Left ventricle myocardium inferior (tissue), 1 donor: ENCODE measurements at places on chromosomes 13 and 19.
A peak's percentile ranks its signal among the peaks of the same experiment; 100 is the strongest.

- no peak for DNase-seq
These were observed 12.8 kb downstream of the MEDAG start for GRCh38 chr13:30918662-30919405.

DNA sequence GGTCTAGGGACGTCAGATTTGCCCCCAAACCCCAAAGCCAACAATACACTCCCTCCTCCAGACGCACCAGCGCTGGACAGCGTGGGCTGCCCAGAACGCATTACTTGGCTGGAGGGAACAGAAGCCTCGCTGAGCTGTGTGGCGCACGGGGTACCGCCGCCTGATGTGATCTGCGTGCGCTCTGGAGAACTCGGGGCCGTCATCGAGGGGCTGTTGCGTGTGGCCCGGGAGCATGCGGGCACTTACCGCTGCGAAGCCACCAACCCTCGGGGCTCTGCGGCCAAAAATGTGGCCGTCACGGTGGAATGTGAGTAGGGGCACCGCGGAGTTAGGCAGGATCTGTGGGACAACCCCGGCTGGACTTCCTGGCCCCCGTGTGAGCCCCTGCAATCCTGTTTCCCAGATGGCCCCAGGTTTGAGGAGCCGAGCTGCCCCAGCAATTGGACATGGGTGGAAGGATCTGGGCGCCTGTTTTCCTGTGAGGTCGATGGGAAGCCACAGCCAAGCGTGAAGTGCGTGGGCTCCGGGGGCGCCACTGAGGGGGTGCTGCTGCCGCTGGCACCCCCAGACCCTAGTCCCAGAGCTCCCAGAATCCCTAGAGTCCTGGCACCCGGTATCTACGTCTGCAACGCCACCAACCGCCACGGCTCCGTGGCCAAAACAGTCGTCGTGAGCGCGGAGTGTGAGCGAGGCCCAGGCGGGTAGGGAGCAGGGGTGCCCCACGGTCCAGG is 4.0 kb downstream of the ICAM5 start:
- no peak for DNase-seq

- DNase-seq: peak; percentile 95
These were observed 264.3 kb downstream of the FOXO1 start for GRCh38 chr13:40401911-40402776.

DNA sequence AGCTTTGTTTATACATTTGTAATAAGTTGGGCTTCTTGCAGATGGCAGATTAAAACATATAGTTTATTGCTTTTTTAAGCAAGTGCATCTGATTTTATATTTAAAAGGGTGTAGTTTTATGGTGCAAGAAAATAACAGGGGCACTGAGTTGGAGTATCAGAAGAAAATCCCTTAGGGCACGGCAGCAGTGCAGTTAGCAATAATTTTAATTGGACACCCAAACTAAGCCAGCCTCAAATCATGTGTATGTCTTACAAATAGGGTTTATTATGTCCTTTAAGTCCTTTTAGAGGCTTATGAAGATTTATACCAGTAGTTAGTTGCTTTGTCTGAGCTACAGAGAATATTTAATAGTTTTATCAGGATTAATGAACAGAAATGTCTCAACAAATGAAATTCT is 57.5 kb downstream of the GPC6 start:
- DNase-seq: no peak

DNA sequence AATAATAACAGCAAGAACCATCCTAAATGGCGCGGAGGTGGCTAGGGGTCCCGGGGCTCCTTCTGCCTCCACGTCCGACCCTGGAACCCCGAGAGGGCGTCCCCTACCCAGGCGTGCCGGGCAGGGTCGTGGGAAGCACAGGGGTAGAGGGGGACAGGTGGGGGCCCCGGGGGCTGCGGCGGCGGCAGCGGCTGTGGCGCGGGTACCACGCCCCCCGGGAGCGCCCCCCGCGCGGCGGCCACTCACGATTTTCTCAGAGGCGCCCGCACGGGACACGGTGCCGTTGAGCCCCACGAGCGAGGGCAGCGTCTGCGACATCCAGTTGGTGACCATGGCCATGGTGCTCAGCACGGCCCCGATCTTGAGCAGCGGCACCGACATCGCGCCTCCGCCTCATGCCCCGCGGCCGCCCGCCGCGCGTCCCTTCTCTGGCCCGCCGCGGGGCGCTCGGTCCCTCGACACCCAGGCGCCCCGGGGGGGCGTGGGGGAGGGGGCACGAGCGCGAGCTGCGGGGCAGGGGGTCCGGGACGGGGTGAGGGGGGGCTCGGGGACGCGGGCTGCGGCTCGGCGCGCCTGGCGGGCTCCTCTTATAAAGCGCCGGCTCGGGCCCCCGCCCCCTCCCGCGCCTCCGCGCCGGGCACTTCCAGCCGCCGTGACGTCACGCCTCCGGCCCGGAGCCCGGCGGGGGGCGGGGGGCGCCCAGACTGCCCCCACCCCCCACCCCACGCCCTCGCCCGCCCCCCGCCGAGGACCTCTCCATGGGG is 22.9 kb downstream of the OLFM2 start:
- DNase-seq: peak; percentile 25

GRCh38 chr13:40170091-40170490 is 496.4 kb downstream of the FOXO1 start:
- DNase-seq: no peak

DNA sequence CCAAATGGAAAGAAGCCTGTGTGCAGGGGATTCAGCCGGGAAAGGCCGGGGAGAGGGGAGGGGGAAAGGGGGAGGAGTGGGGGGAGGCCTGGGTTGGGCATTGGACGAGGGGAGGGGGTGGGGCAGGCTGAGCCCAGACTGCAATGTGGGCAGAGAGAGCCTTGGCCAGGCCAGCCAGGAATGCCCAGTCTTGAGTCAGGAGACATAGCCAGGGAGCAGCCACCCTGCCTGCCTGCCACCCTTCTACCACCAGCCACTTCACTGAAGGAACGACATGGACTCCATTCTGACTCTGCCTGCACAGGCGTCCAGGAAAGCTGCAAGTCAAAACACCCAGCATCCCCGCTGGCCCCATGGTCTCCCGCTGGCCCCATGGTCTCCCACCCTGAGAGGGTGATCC is 498 bp downstream of the PROZ start:
- no peak for DNase-seq

DNA sequence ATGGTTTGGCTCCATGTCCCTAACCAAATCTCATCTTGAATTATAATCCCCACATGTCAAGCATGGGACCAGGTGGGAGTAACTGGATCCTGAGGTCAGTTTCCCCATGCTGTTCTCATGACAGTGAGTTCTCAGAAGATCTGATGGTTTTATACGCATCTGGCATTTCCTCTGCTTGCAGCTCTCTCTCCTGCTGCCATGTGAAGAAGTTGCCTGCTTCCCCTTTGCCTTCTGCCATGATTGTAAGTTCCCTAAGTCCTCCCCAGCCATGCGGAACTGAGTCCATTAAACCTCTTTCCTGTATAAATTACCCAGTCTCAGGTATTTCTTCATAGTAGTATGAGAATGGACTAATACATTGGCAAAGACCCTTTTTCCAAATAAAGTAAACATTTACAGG is 96.8 kb downstream of the TSHZ3 start:
- no peak for DNase-seq
